Stimulated activated CD4-positive, alpha-beta T cell treated with anti-CD3 and anti-CD28 coated beads, Interleukin-15, amount 100 ng/mL, for 1 hour (primary cell): ENCODE measurements at places on chromosomes 6 and 20.

DNA sequence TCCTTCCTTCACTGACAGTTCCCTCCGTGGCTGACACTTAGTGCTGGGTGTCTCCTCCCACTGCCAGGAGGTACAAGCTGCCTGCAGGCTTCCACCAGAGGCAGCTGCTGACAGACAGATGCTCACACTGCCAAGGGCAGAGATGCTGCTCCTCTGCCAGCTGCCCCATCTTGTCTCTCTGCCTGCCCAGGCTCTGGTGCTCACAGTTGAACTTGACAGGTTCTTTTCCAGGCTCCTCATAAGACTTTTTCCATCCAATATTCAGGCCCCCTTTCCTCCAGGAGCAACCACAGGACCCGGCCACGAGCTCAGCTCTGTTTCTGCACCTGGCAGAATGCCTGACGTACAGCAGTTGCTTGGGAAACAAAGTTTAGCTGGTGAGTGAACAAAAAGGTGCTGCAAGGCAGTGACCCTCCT is 79.8 kb downstream of the PSMB1 start:
- DNase-seq: no peak

GRCh38 chr6:41963371-41963770 is 21.8 kb upstream of the CCND3 start:
- no peak for DNase-seq

GRCh38 chr6:23349521-23350147 is 776.4 kb upstream of the NRSN1 start:
- DNase-seq: no peak

- DNase-seq: no peak
These were observed 352.6 kb downstream of the ZFAND3 start for GRCh38 chr6:38171997-38172738.

GRCh38 chr6:108200631-108201030 is 34.8 kb downstream of the NR2E1 start:
- DNase-seq: no peak

- DNase-seq: no peak
These were observed 11.9 kb downstream of the CD164 start for GRCh38 chr6:109370336-109370735.

DNA sequence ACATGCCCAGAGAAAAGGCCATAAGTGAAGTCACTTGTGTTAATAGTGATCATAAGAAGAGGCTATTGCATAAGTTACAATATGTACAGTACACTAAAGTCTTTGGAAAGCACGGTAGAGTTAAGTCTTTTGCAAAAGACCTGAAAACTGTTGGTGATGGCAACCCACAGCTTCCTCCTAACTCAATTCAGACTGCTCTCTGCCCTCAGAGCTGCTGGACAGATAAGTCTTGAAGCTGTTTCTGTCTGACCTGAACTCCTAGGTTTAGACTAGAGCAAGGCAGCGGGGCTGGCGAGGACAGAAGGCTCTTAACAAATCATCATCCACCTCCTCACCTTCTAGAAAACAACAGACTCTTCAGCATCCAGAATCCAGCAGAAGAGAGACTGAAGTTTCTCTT is 125.4 kb downstream of the CD24 start:
- no peak for DNase-seq

GRCh38 chr20:51659491-51660050 is 108.6 kb downstream of the ATP9A start:
- DNase-seq: no peak

DNA sequence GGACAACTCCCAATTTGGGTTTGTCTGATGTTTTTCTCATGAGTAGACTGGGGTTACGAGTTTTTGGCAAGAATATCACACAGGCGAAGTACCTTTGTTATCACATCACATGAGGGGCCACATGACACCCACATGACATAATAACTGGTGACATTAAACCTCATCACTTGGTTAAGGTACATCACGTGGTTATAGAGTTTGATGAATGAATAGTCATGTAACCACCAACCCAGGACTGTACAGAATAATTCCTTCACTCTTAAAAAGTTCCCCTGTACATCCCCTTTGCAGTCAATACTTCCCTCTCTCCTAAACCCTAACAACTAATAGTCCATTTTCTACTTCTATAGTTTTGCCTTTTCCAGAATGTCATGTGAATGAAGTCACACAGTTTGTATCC is 83.4 kb downstream of the REV3L start:
- no peak for DNase-seq

DNA sequence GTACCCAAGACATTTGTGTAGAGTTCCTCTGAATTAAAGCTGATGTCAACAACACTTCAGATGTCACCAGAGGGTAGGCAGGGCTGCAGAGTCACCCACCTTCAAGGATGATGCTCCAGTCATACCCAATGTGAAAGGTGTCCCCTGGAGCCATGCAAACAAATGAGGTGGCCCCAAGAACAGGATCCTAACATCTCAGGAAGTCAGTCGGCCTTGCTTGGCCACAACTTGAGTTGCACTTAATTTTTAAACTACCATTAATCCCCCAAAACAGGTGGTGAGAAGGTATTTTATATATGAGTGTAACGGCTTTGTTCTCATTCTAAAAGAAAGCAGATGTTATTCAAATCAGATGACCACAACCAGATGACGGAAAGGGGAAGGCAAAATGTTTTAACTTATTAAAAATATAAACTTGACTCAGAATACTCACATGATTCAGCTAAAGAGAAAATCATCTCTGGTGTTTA is 21.1 kb upstream of the SERPINB1 start:
- no peak for DNase-seq

GRCh38 chr20:13034115-13034514 is 25.3 kb downstream of the SPTLC3 start:
- DNase-seq: no peak

DNA sequence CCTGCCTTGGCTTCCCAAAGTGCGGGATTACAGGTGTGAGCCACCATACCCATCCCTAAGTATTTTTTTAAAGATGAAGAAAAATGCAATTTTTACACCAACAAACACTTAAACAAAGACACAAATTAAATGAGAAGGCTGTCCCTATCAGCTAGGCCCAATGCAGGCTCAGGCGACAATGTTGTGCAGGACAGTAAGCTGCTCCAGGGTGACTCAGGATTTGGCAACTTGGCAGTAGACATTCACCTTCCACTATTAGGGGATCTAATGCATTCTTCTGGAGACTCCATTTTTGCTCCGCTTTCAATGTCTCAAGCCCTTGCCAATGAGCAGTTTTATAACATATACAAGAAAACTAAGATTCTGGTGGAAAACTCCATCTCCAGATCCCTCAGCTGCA is 19.7 kb downstream of the NDRG3 start:
- DNase-seq: no peak

DNA sequence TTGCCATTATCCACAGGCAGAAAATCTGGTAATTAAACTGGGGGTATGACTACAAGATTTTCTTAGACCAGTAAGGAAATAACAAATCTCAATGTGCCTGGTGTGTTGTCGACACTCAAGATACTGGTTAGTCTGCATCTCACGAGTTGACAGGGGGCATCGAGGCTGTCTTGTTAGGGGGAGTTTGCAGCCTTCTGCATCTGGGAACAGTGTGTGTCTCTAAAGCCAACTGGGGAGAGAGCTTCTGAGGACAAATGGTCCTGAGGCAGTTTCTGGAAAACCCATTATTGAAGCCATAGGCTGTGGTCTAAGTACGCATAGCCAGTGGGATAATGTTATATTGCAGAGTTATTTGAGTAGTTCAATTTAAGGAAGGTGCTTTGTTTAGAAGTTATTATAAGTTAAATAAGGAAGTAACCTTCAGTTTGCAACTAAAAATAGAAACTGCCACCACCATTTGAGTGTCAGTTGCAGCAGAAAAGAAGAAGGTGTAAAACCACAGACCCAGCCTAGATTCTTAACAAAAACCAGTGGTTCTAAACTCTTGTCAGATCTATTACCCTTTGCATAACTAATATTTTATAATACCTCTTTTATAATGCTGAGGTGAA is 15.4 kb upstream of the MAPK13 start:
- DNase-seq: no peak

DNA sequence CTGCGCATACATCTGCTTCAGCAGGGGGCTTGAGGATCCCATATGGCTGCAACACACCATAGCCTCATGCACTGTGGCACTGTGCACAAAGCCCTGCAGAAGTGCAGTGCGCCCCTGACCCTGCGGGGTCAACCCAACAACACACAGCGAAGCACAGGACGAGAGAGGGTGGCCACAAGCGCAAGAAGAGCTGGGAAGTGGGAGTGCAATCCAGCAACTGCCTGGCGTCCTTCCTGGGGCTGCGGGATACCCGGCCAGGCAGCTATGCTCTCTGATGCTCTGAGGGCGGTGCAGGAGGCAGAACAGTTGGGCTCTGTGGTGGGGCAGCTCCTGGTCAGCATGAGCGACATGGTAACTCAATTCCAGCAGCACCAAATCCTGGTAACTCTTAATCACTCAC is 5.6 kb upstream of the ACSS1 start:
- DNase-seq: no peak

DNA sequence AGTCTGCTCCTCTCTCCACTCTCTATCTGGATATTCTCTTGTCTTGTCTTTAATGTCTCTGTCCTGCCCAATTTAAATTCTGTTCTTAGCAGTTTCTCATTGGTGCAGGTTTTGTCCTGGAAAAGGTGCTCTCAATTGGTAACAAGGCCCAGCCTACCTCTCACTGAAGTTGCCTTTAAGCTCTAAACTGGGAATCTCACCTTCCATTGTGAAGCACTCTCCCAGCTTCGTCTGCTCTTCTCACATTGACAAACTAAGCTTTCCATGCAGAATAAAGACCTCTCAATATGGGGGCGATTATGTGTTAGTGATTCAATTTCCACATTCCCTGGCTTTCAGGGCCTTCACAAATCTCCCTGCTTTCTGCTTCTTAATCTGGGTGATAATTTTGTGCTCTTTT is 1712.2 kb downstream of the GRIK2 start:
- DNase-seq: no peak

DNA sequence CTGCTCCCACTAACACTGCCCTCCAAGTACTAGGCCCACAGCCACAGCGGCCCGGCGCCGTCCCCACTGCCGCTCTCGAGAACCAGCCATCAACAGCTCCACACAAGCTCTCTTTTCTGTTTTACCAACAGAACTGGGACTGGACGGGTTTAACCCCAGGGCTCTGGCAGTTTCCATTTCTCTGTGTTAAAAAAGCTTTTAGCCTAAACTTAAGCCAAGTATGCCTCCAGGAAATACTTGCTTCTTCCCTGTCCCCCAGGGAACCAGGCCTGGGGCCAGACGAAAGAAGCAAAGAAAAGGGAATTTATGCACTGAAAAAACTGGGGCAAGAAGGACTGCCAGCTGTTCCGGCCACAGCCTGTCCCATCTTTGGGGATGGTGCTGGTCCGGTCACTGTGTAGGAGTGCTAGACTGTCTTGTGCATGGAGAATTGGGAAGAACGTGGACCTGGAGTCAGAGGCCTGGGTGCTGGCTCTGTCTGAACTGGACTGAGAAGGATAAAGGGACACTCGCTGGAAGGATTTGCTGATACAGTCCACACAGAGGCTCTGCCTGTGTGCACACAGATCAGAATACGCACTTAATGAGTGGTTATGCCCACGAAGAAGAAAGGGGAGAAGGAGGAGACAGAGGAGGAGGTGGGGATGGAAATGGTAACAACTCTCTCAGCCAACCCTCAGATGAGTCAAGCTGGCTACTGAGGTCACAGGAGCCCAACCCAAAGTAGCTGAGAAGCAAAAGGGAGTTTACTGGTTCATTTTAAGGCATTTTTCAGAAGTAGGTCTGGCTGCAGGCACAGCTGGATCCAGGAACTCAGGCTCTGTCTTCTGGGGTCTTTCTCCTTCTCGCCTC is 254.4 kb upstream of the PMEPA1 start:
- DNase-seq: no peak

DNA sequence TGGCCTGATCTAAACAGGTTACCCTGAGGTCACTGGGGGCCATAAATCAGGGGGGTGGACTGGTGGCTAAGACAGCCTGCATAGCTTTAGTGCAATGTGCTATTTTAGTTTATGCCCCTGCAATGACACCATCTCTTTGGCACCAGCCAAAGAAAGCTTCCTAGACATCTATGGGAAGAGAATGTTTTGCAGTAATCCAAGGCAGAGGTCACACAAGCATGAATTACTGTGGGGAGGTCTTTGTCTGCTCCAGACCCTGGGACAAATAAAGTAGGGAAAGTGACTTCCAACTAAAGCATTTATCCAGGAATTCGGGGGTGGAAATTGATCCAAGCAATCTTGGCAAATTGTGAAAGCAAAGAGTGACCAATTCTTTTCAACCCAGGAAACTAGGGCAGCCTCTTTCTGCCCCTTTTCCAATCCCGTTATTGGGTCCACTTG is 5.3 kb downstream of the RIPOR2 start:
- DNase-seq: no peak

DNA sequence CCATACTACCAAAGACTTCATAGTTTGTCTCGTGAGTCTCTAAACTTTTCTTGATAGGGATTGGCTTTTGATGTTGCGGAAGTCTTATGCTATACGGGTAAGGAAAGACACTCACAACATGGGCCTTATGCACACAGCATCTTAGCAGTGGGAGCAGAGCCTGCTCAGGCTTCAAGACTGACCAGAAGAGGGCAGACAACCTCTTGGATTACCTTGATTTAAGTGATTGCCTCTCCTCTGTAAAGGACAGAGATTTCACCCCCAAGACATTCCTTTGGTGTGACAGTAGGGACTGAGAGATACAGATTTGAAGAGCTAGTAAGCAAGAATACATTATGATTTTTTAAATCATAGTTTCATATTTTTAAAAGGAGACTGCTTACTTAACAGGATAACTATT is 71.0 kb upstream of the SAMD3 start:
- DNase-seq: no peak

DNA sequence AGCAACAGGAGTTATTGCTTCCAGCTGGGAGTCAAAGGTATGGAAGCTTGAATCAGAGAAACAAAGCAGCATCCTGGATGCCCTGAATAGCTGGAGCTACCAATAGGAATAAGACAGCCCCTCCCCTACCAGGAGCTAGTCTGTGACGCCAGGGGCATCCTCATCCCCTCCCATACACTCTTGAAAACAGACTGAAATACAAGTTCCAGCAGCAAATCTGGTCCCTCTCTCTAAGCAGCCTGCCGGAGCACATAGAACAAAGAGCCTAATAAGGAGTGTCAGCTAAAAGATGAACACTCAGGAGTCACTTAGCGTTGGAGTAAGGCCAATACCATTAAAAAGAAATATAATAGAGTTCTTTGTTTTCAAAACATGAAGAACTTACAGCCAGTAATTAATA is 25.6 kb downstream of the FILIP1 start:
- DNase-seq: no peak

- no peak for DNase-seq
These were observed 7.9 kb upstream of the TBPL1 start for GRCh38 chr6:133945158-133945557.
